Midbrain (tissue), 1 donor: ENCODE measurements at places on chromosomes 16 and 17.

DNA sequence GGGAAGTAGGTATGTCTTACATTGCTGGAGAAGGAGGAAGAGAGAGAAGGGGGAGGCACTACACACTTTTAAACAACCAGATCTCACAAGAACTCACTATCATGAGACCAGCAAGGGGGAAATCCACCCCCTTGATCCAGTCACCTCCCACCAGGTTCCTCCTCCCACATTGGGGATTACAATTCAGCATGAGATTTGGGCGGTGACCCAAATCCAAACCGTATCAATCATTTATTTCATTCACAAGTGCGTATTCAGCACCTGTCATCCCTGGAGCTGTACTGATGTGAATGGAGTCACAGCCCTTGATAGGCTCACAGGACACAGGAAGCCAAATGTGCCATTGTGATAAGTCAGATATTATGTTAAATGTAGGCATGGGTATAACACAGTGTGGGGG, 228.3 kb upstream of the HSBP1 start:
- no peak for DNase-seq

- DNase-seq, result no peak
Measured at GRCh38 chr17:47840001-47840741, 902 bp downstream of the SCRN2 start.

DNA sequence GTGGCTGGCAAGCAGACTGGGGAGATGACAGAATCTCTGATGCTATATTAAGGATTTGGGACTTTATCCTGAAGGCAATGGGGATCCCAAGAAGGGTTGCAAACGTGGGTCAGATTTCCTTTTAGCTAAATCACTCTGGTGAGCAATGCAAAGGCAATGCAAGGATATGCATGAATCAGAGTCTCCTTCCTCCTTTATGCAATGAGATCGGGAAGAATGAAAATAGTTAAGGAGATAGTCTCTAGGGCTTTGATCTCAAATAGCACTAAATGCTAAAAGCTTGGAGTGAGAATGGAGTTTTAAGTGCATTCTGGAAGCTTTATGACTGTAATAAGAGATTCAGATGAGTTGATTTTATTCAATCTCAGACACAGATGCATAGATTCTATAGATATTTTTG, 27.2 kb upstream of the SHISA9 start:
- DNase-seq, result no peak

GRCh38 chr16:3998793-3999478, 117.3 kb downstream of the ADCY9 start:
- no peak for DNase-seq

- DNase-seq, result no peak
Measured at GRCh38 chr17:50212121-50212843, 10.9 kb upstream of the COL1A1 start.

DNA sequence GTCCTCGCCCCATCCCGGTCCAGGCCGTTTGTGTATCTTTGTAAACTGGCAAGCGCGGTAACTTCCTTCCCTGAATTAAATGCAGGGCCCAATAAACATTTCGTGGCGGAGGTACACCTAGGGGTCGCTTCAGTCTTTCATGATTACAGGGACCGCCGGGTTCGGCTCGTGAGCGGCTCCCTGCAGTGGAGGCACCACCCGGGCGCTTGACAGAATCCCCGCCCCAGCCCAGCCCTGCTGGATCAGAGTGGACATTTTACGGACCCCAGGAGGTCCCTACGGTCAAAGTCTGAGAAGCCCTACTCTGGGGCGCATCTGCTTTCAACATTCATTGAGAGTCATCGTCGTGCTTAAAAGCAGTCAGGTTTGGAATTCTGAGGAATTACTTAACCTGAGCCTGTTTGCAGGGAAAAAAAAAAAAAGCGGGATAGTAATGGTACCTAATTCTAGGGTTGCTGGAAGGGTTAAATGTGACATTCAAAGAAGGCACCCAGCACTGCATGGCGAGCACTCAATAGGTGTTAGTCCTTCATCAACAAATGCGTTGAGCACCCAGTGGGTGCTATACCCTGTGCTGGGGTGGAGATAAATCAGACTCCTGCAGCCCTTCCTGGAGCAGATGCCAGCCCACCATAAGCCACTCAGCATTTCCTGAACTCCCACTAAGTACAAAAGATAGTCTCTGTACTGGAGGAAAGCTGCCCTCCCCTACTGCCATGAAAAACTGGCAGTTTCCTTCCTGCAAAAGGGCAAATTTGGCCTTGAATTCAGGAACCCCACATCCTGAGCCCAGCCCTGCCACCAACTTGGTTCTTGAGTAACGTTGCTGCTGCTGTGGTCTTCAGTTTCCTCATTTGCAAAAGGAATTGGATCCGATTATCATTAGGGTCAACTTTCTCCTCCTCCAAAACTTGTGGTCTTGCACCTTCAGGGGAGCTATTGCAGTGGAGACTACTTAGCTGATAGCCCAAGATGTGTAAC, 658 bp upstream of the DUSP3 start:
- DNase-seq, result no peak

DNA sequence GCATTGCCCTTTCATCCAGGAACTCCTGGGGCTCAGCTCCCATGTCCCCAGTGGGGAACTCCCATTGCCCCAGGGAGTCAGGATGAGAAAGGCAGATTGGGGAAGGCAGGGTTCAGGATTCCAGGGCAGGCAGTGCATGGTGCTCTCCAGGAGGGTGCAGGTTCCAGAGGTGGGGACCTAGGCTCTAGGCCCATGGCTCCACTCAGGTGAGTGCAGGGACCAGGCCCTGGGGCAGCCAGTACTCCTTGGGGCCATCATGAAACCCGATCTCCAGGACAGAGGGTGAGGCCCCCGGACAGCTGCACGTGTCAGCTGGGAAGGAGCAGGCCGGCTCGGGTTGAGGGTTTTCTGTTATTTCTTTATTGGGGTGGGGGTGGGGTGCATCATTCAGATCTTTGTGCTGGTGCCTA, 1.3 kb upstream of the MTSS2 start:
- DNase-seq, result no peak
